ENCODE measurements at places on chromosomes 7 and 10.

DNA sequence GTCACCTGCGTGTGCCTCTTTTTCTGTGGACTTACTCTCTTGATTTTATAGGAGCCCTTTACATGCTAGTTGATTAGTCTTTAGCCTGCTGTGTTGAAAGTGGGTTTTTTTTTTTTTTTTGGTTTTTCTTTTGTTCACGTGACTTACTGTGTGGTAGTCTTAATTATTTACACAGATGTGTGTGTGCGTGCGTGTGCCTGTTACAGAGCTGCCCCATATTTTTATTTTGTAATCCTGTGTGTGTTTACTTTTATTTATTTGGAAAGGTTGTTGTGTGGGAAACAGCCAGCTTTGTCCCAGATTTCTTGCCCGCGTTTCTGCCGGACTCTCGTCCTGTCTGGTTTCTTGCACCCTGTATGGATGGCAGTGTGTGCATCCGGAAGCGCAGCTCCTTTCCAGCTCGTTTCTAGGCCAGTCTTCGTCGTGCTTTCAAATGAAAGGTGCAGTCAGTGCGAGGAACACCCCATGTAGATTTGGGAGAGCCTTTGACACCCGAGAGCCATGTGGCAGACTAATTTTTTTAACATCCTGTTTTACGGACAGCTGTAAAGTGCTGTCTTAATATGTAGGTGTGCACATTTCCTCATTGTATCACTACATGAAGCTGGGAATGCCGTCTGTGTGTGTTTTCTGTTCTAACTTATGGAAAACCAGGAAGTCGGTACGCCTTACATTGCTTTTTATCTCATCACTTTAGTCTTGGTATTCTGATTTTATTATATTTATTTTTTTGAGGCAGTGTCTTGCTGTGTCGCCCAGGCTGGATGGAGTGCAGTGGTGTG is 55.6 kb downstream of the DNAJB6 start:
- DNase-seq: no peak

- no peak for DNase-seq
These were observed 8.6 kb downstream of the BEND7 start for GRCh38 chr10:13520194-13520593.

DNA sequence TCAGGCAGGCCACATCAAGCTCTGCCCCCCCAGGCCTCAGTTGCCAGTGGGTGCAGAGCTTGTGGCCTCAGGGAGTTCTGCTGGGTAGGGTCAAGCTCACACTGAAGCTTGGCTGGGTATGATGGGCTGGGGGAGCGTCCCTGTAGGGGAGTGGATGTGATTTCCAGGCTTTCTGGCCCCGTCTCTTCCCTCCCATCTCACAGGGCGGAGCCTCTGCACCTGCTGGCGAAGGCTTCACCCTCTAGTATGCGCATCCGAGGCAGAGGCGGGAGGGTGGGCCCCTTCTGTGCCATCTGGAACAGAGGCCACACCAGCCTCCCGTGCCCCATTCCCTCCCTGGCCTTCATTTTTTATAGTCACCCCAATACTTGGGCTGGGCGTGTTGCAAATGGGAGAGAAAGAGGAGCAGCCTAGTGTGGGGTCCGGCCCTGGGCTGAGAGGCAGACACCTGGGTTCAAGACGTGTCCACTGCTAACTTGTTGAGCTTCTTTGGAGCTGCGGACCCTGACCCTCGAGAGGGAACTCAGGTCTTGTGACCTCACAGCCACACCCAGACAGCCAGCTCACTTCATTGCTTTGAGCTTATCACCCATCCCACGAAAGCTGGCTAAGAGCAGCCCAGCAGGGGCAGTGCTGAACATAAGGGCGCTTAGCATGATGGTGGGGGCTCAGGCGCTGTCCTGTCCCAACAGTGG is 2.3 kb downstream of the AQP1 start:
- no peak for DNase-seq

- DNase-seq: no peak
These were observed 66.4 kb downstream of the HK1 start for GRCh38 chr10:69344591-69345252.

GRCh38 chr10:110782616-110783015 is 89.1 kb upstream of the PDCD4 start:
- DNase-seq: no peak

DNA sequence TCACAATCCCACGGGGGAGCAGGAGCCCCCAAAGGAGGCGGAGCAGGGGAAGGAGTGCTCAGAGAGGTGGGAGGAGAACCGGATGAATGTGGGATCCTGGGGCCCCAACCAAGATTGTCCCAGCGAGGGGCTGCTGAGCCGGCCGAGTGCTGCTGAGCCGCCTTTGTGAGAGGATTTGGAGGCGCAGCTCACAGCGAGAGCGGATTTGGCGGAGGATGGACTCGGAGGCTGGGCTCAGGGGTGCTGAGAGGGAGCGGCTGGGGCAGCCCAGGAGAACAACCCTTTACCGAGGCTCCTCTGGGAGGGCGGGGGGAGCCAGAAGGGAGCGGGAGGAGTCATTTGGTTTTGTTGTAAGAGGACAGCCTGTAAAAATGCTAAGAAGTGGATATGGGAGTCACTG is 23.0 kb downstream of the GHRHR start:
- DNase-seq: no peak

GRCh38 chr10:80709866-80710265 is 172.2 kb downstream of the SH2D4B start:
- no peak for DNase-seq

All from activated T-helper 1 cell treated with anti-CD3 and anti-CD28 coated beads, Interleukin-2, amount 50 U/mL, for 16 hours (primary cell).